NCI-H1105 treated with DMSO at 0.1 percent for 48 hours (cell line): ENCODE measurements at places on chromosomes 2 and 18.

GRCh38 chr18:76428396-76429261, 66.4 kb downstream of the ZNF516 start:
- no peak for DNase-seq

DNA sequence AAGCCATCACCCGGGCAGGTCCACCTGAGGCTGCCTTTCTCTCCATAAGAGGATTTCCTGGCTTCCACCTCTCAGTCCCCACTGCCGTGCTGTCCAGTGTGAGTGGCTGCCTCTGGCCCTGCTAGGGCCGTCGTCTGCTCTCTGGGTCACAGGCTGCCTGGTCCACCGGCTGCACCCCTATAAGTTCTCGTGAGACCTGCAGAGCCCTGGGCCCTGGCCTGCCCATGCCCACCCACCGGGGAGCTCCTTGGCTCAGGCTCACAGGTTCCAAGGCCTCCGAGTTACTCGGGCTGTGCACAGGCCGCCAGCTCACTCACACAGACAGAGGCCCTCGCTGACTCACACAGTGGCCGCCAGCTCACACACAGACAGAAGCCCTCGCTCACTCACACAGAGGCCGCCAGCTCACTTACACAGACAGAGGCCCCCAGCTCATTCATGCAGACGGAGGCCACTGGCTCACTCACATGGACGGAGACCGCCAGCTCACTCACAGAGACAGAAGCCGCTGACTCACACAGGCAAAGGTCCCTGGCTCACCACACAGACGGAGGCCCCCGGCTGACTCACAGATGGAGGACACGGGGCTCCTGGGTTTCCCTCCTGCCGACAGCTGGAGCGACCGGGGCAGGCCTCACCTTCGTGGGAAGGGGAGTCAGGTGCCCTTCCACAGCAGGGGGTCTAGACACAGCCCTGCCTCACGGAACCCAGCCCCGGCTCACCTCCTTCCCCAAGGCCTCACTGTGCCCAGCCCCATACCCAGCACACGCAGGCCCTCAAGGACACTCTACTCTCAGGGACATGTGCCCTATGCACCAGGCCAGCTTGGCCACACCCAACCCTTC, 334.1 kb upstream of the MYT1L start:
- DNase-seq = no peak

- DNase-seq = no peak
These were observed 808 bp upstream of the SERPINB11 start for GRCh38 chr18:63701952-63702351.

DNA sequence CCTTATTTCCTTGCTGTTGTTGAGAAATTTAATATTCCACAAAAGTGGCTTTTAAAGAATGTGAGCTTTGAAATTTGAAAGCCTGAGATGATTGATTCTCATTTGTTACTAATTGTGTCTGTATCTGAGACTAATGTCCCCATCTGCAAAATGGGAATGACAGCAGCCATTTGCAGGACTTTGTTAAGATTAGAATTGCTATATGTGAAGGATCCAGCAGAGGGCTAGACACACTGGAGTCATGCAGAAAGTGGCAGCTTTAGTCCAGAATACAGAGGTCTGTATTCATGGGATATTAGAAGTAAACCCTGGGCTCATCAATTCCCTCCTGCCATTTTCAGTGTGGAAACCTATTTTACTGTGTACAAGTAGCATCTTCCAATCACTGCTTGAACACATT, 296.5 kb upstream of the GYPC start:
- peak; percentile 15 for DNase-seq

DNA sequence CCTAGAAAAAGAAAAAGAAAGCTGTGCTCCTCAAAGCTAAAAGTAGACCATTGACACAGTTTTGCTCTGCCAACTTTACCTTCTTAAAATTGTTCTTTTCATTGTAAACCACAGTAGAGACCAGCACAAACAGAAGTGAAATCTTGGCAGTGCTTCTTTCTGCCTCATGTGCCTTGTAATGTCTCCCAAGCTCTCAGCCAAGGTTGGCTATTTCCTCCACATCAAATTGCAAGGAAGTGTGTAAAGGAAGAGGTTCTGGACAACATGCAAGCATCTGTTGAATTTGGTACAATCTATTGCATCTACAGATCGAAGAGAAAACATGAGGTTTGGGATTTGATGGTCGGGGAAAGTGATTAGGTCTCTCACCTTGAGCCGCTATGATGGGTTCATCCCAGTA, 83.3 kb upstream of the PNPT1 start:
- no peak for DNase-seq

GRCh38 chr2:33535421-33535820, 59.0 kb downstream of the RASGRP3 start:
- DNase-seq = no peak

DNA sequence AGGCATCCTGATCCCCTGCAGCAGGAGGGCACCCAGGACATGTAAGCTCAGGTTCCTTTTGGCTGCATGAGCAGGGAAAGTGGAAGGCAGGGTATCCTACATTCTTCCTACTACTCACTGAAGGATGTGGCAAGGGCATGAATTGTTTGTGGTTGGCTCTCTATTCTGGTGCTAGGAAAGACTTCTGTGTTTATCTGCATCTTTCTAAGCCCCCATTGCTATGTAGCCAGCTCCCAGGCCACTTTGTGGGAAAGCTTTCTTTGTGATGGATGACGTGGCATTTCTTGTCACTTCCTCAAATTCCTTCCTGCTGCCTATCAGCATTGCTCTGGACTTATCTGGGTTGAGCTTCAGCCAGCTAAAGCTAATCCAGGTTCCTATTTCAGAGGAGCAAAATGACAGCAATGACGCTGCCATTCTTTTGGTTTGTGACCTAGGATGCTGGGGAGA, 46.2 kb downstream of the MEIS1 start:
- DNase-seq = no peak

GRCh38 chr2:157184161-157184895, 73.2 kb upstream of the GALNT5 start:
- DNase-seq = no peak

DNA sequence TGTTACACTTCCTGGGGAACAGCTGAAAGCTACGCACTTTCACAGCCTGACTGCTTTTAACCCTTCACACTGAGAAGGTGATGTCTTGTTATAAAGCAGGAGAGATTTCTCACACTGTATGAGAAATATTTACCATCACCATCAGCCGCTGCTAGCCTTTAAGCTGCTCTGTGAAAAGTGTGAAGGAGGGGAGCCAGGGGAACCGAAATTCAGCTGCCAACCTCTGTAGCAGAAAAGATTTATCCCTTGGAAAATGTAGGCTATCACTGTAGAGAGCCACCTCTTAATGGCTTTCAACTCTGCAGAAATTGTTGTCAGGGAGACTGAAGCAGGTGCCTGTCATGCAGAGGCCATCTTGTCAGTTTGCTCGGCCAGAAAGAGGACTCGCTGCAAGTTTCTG, 145.3 kb downstream of the SP3 start:
- DNase-seq = no peak

DNA sequence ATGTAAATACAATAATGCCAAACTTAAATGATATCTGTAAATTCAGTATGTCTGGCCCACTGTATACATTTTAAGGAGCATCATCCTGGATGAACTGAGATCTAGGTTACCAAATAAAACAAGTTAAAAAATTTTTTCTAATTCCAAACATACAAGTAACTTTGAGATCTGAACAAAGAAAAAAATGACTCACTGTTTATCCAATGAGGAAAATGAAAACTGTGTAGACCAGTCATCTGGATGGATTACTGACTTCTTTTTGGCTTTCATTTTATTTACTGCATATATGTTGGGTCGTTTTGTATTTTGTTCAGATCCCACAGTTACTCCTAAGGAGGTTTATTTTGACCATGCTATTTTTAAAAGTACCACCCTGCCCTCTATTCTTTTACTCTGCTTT, 189.8 kb downstream of the RBM43 start:
- DNase-seq = no peak

DNA sequence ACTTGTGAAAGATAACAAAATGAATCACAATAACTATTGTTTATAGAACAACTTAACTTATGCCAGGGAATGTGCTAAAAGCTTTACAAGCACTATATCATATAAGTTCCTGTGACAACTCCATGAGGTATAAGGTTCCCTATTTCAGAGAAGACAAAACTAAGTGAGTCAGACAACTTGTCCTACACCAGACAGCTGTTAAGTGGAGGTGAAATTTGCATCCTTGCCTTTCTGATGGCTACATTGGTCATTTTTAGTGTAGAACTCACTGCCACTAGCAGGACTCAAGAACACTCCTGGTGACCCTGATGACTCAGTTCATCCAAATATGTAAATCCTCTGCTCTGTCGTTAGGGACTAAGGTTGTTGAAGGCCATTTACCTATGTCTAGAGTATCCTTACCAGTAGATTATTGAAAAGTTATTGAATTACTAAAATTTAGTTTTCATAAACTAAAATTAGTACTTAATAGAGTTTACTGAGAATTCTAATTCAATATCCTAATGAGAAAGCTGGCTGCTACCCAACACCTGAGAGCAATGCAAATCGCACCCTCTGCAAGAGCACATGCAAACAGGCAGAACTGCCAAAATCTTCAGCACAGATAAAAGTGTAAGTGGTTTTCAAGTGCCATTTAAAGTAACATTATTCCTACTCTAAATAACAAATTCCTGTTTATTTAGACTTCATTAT, 636.2 kb downstream of the NRXN1 start:
- DNase-seq = peak; percentile 94

- no peak for DNase-seq
These were observed 118.6 kb upstream of the EML6 start for GRCh38 chr2:54604871-54605270.

GRCh38 chr2:19753314-19753713, 148.5 kb downstream of the TTC32 start:
- DNase-seq = no peak

GRCh38 chr2:101732773-101733256, 35.3 kb downstream of the MAP4K4 start:
- DNase-seq = no peak

GRCh38 chr2:128036748-128037607, 9.1 kb upstream of the SAP130 start:
- DNase-seq = no peak

- DNase-seq = no peak
These were observed 32.4 kb downstream of the TTLL4 start for GRCh38 chr2:218743068-218743467.

DNA sequence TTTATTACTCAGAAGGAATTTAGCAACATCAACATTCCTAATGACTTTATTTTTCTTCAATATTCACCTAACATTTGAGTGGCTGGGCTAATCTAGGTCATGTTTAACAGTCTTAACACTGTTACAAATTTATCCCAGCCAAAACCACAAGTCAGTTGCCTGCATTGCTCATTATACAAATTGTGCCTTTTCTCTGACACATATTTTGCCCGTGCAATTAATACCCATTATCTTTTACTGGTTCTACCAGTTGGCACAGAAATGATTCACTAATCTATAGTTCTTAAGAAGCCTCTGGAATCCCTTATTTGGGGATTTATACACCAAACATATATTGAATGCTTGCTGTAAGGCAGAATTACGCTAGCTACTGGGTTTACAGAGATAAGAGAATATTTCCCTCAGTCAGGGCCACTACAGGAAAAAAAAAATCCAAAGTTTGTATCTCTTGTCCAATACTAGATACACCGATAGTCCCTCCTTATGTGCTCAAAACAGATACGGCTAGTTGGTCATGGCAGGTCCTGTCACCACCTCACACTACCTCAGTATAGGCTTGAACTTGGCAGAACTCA, 46.3 kb downstream of the ZCCHC2 start:
- DNase-seq = no peak

GRCh38 chr18:63090334-63090733, 229.2 kb downstream of the BCL2 start:
- DNase-seq = no peak

- no peak for DNase-seq
These were observed 112.7 kb upstream of the EPC2 start for GRCh38 chr2:148531669-148532428.

DNA sequence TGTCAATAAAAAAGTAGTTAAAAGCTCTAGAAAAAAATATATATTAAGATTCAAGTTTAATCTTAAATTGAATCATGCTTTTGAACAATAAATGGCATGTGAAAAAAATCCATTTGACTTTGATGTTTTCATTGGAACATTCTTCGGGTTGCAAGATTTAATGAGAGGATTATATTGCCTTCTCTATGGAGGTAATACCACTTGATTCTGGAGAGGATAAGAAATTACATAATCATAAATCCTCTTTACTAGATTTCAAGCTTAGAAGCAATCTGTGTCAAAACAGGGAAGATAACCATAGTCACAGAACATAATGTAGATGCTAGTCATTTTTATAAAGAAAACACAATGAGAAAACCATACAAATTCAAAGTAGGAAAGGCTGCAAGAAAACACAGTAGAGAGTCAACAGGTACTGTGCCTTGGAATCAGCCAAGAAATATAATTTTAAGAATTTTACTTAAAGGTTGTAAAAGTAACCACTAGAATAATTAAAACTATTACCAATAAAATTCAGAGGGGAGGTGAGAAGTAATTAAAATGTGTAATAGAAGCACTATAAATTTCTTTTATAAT, 18.7 kb upstream of the MAPRE2 start:
- DNase-seq = no peak

DNA sequence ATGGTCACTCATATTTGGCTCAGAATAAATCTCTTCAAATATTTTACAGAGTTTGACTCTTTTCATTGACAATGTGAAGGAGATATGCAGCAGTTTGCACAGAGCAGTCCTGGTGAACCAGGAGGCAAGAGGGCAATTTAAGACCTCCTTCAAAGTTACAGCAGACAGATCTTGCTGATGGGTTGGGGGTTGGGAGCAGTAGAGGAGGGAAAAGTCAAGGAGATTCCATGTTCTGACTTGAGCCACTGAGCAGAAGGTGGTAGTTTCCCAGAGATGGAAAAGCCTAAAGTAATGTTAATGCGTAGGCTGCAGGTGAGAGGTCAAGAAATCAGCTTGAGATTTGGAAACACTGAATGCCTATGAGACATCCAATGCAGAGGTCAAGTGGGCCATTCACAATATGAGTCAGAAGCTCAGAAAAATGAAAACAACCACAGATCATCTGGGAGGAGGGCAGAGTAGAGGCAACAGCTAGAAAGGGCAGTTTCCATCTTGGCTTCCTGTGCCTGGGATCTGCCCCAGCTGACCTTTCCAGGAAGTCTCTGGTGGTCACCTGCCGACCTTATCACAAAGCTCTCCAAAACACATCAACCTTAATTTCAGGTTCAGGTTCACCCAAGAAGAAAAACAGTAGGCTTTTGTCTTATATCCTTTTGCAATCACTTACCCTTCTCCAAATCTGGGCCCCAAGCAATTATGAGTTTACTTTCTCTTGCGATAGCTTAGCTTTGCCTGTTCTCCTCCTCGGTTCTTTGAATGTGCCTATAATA, 197.5 kb upstream of the ARL4C start:
- no peak for DNase-seq

GRCh38 chr18:49591775-49592174, 29.9 kb downstream of the LIPG start:
- no peak for DNase-seq

DNA sequence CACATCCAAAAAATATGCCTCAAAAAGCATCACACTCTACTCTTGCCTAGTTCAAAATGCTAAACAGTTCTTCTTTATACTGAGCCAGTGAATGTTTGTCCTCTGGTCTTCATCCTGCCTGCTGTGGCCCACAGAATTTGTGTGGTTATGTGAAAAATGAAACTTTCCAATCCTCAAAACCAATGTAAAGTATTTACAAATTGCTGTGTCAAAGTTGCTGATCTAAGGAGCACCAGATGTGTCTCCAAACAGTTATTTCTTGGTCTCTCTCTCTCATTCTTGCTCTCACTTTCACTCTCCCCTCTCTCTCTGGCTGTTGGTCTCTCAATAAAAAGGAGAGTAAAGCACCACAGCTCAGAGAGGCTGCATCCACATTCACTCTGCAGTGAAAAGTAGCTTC, 23.0 kb downstream of the EPHA4 start:
- no peak for DNase-seq
